ENCODE measurements at places on chromosomes 7 and 10.

GRCh38 chr7:2309889-2310331 is 4.3 kb downstream of the SNX8 start:
- no peak for DNase-seq

GRCh38 chr10:95814011-95814727 is 58.2 kb downstream of the ENTPD1 start:
- DNase-seq: no peak

DNA sequence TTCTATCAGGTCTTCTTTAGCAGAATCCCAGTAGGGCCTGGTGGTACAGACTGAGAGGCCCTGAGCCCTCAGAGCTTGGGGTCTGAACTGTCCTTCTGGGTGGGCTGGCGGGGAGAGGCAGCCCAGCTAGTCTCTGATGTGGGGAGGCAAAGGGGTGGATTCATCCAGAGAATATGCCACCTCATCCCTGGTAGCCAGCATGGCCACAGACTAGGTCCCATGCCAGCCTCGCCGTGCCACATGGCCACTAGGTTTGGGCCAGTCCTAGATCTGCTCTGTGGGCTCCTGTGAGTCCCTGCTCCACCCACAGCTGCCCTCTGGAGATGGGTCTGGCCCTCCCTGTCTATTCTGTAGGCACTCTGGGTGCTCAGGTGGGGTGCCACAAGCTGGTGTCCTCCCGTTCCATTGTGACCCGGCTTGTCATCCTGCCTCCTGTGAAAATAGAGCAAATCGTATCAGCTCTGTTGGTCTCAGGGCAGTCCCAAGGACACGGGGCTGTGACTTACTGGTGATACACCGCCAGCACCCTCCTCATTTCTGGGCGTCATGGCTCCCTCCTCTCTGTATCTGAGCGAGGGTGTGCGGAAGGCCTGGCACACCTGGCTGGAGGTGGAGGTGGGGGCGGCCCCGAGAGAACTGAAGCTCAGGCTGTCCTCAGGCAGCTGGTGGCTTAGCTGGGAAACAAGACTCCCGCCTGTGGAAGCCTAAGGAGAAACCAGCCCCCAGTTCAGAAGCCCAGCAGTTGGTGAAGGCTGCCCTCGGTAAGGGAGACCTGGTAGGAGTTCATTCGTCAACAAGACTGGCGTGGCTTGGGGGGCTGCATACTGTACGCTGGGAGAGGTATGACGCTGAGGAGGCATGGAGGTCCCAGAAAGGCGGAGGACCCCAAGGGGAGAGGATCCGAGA is 33.3 kb downstream of the UNC5B start:
- DNase-seq: no peak

GRCh38 chr7:57327081-57327480 is 122.9 kb upstream of the ZNF716 start:
- DNase-seq: no peak

DNA sequence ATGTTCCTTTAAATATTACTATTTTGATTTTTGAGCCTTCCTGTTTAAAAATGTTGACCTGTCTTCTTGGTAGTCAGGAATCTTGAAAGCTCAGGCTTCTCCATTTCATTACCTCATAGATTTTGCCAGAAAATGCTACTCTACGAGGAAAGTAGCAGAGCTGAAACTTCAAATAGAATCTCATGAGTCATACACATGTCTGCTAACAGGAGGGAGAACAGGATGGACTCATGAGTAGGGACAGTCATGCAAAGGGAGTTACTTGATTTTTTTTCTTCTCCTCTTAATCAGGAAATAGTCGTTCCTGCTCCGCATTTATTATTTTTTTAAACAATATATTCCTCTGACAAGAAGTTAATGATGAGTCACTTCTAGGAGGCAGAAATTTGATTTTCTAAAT is 37.0 kb upstream of the MINDY3 start:
- no peak for DNase-seq

GRCh38 chr7:55288070-55288824 is 76.9 kb upstream of the LANCL2 start:
- no peak for DNase-seq

GRCh38 chr7:21167942-21168341 is 259.9 kb upstream of the SP4 start:
- no peak for DNase-seq

DNA sequence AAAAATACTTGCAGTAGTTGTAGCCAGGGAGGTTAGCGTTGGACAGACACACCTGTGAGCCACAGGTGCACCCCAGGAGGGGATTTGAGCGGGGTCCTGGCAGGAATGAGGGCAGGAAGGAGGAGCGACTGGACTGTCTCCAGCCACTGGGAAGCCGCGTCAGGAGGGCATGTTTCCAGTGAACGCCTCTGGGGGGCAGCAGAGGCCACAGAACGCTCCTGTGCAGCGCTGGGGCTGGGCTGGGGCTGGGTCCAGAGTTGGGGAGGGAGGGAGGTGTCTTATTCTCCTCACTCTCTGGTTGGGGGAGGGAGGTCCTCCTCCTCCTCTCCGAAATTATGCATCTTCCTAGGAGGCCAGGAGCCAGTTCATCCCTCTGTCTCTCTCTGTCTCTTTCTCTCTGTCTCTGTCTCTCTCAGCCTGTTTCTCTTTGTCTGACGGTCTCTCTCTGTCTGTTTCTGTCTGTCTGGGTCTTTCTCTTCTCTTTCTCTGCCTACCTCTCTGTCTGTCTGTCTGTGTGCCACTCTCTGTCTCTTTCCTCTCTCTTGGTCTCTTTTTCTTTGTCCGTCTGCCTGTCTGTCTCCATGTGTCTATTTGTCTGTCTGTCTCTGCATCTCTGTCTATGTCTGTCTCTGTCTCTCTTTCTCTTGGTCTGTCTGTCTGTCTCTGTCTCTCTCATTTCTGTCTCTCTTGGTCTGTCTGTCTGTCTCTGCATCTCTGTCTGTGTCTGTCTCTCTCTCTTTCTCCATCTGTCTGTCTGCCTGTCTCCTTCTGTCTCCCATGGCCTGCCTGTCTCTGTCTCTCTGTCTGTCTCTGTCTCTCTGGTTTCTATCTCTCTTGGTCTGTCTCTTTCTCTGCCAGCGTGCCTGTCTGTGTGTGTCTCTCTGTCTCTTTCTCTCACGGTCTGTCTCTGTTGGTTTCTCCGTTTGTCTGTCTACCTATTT is 9.9 kb upstream of the PSMG3 start:
- DNase-seq: peak; percentile 59

DNA sequence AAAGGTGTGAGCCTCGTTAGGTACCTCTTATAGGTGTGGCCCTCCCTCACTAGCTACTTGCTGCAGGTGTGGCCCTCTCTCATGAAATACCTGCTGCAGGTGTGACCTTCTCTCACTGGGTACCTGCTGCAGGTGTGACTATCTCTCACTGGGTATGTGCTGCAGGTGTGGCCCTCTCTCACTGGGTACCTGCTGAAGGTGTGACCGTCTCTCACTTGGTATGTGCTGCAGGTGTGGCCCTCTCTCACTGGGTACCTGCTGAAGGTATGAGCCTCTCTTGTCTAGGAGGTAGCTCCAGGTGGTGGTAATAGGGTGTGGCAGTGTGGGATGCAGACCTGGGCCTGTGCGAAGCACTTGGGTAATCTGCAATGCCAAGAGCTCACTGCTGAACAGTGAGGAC is 170.7 kb upstream of the PLPP4 start:
- DNase-seq: no peak

- DNase-seq: no peak
Measured at GRCh38 chr10:20877554-20877953, 19.6 kb downstream of the NEBL start.

GRCh38 chr7:6164491-6164890 is 107.9 kb downstream of the CYTH3 start:
- no peak for DNase-seq

DNA sequence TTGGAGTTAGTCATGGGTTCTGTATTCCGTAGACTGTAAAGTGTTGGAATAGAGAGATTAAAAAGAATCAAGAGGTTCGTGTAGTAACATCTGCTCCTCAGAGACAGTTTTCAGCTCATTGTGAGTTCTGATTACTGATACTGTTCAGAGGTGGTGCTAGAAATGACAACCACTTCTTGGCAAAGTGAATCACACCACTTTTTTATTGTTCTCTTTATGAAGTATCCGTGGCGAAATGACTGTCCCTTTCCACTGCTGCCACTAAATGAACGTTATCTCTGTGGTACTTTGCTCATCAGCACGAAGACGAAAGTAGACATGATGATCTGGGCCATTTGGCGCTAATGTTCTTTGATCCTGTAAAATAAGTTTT is 860 bp downstream of the RPP30 start:
- DNase-seq: no peak

DNA sequence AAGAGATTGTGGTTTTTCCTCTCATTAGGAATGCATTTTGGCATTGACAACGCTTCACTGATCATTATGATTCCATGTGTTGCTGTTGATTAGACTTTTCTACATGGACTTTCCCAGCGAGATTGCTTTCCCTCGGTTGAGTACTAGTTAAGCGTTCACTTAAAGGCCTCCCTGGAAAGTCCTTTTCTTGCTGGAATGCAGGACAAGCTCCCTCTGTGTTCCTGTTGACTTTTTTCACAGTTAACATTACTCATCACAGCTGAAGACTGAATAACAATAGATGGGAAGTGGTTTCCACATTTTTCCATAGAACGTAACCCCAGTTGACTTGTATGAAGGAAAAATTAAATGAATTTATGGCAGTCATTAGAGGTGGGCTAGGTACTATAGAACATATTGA is 2.6 kb upstream of the CAV1 start:
- no peak for DNase-seq

DNA sequence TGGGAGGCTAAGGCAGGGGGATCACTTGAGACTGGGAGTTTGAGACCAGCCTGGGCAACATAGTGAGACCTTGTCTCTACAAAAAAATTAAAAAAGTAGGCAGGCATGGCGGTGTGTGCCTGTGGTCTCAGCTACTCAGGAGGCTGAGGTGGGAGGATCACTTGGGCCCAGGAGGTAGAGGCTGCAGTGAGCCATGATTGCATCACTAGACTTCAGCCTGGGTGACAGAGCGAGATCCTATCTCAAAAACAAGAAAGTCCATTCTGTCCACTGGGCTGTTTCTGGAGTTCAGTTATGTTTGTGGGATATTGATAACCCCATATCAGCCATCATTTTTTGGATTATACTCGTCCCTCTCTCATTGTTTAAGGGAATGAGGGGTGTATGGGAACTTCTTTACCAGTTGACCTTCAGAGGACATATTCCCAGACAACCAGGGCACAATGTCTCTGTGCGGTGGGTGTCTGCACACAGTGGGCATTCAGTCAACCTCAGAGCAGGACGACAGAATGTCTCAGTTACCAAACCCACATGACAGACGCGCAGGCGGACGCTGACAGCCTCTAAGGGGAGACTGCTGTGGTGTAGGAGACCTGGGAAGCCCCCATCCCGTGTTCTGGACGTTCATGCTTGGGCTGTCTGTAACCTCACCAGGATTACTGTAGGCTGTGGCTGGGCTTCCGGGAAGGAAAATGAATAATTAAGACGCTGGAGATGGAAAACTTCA is 69.4 kb downstream of the CARD11 start:
- DNase-seq: no peak

GRCh38 chr7:123658023-123658422 is 2.4 kb downstream of the LMOD2 start:
- DNase-seq: no peak

DNA sequence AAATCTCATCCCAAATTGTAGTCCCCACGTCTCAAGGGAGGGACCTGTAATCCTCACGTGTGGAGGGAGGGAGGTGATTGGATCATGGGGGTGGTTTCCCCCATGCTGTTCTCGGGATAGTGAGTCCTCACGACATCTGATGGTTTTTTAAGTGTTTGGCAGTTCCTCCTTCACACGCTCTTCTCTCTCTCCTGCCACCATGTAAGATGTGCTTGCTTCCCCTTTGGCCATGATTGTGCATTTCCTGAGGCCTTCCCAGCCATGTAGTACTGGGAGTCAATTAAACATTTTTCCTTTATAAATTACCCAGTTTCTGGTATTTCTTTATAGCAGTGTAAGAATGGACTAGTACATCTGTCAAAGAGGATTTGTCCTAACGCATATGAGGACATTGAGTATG is 59.5 kb downstream of the RGS10 start:
- DNase-seq: no peak

DNA sequence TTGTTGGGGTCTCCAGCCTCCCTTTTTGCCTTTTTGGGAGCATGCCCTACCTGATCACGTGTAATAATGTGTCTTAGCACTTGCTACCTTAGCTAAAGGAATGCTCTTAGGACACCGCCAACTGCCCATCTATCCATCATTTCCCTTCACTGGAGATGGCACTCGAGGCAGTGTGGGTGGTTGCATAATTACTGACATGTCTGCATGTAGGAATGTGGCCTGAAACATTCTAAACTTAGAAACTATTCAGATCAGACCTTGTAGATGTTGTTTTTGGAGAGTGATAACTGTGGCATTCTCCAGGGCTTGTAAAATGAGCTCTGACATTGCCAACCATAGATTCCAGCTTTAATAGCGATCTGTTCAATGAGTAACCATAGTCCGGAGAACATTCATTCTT is 365.8 kb downstream of the BBS9 start:
- DNase-seq: no peak

DNA sequence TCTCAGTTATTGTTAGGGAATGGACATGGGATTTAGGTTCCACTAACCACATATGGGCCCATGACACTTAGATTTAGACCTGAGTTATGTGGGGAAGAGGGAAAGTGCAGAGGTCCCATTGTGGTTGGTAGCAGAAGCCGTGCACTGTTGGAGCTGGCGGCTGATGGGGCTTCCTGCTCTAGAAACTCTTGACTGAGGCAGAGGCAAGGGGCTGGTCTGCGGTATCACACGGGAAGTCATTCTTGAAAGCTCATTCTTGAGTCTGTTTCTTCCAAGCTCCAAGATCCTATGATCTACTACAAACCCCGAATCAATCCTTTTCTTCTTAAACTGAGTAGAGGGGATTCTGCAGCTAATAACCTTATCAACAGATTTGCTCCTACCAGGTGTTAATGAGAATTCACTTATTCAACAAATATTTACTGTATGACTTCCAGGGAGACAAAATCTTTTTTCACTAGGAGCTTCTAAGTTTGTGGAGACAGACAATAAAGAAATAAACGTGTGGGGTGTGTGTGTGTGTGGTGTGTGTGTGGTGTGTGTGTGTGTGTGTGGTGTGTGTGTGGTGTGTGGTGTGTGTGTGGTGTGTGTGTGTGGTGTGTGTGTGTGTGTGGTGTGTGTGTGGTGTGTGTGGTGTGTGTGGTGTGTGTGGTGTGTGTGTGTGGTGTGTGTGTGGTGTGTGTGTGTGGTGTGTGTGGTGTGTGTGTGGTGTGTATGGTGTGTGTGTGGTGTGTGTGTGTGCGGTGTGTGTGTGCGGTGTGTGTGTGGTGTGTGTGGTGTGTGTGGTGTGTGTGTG is 57.1 kb downstream of the AOC1 start:
- no peak for DNase-seq
